ENCODE measurements at places on chromosomes 6 and 20.

DNA sequence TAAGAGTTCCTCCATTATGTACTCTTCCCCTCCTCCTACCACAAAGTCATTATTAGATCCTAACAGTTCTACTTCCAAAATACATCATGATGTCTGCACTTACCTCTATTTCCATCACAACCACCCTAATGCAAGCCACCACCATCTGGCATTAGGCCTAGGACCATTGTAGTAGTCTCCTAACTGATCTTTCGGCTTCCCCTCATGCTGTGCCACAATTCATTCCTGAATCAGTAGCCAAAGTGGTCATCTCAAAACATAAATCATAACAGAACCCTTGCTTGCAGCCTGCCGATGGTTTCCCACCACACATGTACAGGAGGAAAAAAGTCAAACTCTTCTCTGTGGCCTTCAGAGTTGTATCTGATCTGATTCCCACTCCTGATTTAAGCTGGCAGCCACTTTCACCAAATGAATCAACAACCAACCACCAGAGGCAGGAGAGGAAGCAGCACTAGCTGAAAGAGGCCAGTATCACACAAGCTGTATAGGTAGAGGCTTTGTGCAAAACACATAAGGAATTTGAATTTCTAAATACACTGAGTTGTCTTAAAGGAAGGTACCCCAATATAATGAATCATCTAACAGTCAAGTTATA is 26.1 kb downstream of the FAM184A start:
- DNase-seq: no peak

- no peak for DNase-seq
These were observed 207.1 kb downstream of the ARID1B start for GRCh38 chr6:156984178-156984738.

- DNase-seq: no peak
These were observed 230.1 kb downstream of the ERMARD start for GRCh38 chr6:169981568-169981967.

DNA sequence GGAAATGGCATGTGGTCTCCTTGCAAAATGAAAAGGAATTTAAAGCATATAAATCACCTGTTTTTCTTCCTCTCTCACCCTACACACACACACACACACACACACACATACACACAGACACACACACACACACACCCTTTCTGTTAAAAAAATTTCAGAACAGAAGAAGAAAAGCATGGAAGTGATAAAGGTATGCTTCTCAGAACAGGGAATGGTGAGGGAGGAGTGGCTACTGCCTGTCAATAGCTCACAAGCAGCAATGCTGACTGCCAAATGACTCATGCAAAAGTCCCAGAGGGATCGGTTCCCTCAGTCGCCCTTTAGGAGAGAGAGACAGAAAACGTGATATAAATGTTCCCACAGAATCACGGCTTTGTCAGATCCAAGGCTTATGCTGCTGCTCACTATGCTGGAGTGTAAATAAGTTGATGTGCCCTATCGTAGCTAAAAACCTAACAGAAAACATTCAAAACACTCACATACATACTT is 102.6 kb downstream of the IBTK start:
- peak; percentile 59 for DNase-seq

DNA sequence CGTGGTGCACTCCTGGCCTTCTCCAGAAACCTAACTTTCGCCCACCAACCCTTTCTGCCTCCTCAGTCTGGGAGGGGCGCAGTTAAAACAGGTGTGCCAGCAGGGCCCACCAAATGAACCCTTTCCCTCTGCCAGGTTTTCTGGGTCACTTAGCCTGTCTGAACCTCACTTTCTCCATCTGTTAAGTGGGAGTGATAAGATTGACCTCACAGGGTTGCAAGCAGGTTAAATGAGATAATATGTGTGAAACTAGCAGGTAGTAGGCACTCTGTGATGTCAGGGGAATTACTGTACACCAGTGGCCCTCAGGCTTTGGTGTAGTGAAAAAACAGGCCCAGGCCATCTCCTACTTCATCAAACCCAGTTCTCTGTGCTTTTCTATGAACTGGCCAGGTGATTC is 14.1 kb downstream of the BNIP5 start:
- no peak for DNase-seq

Data from T1000 (cell line).